CD8-positive, alpha-beta memory T cell (primary cell): ENCODE measurements at places on chromosomes 16 and 17.

GRCh38 chr17:18008496-18009268, 30.3 kb downstream of the ATPAF2 start:
- H3K27ac ChIP-seq = no peak overlapping the region
- H3K27me3 ChIP-seq = no peaks in the 10 kb centered on the region
- no peaks in the 10 kb centered on the region for H3K36me3 ChIP-seq
- H3K4me1 ChIP-seq = no peaks in the 10 kb centered on the region
- H3K4me3 ChIP-seq = no peak overlapping the region

DNA sequence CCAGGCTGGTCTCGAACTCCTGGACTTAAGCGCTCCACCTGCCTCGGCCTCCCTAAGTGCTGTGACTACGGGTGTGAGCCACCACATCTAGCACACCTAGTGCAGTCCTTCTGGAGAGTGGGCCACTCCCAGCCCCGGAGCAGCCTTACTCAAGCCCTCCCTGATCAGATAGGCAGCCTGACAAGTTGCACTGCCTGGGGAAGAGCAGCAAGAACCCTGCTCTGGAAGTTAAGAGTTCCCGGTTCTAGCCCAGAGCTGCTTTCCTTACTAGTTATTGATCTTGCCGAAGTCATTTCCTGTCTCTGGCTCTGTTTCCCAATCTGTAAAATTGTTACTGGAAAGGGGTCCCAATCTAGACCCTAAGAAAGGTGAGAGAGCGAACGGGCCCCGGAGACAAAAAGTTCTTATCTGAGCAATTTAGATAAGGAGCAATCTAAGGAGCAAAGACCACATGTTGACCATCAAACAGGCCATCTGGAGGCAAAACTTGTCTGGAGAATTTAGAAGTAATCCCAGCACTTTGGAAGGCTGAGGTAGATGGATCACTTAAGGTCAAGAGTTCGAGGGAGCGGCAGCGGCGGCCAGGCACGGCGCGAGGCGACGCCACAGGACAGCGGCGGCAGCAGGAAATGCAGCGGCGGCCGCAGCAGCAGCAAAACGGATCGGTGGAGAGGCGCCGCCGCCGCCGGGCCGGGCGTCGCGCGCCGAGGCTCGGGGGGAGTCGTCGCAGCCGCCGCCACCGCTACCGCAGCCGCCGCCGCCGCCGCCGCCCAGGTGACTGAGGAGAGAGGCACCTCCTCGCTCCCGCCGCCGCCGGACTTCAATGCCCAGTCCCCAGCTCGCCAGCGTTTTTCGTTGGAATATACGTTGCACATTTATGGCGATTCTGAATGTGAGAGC, 4.3 kb upstream of the NAGLU start:
- no peaks in the 10 kb centered on the region for H3K27me3 ChIP-seq
- no peaks in the 10 kb centered on the region for H3K36me3 ChIP-seq
- H3K4me1 ChIP-seq = peaks cover 44% of the 10 kb centered on the region
- peak overlapping the region; percentile 43 for H3K27ac ChIP-seq
- H3K4me3 ChIP-seq = peak overlapping the region; percentile 65
- DNase-seq = peak; percentile 59

DNA sequence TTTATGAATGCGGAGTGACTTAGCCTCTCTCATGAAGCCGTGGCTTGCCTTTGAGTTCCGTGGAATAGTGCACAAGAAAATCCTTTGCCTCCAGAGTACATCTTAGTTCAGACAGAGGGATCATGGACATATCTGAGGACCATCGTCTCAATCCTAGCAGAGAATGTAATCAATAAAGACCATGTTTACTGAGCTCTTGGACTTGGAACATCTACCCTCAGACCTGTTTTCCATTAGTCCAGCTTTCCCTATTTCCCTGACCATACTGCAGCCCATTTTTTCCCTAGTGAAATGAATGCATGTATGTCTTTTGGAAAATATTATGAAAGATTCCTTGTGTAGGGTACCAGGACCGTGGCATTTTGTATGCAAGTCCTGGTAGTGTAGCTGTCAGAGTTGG, 90.2 kb downstream of the PLCG2 start:
- no peak overlapping the region for H3K27ac ChIP-seq
- no peaks in the 10 kb centered on the region for H3K27me3 ChIP-seq
- DNase-seq = no peak

- no peaks in the 10 kb centered on the region for H3K27me3 ChIP-seq
- no peak overlapping the region for H3K27ac ChIP-seq
- H3K4me1 ChIP-seq = peaks cover 10% of the 10 kb centered on the region
- DNase-seq = no peak
- no peaks in the 10 kb centered on the region for H3K36me3 ChIP-seq
Observed at GRCh38 chr17:82696916-82697807, 1.3 kb downstream of the RAB40B start.

GRCh38 chr17:10316801-10317542, 55.8 kb downstream of the MYH13 start:
- no peak overlapping the region for H3K4me3 ChIP-seq
- H3K36me3 ChIP-seq = no peaks in the 10 kb centered on the region
- no peak overlapping the region for H3K27ac ChIP-seq
- peak; percentile 14 for DNase-seq
- H3K4me1 ChIP-seq = no peaks in the 10 kb centered on the region

DNA sequence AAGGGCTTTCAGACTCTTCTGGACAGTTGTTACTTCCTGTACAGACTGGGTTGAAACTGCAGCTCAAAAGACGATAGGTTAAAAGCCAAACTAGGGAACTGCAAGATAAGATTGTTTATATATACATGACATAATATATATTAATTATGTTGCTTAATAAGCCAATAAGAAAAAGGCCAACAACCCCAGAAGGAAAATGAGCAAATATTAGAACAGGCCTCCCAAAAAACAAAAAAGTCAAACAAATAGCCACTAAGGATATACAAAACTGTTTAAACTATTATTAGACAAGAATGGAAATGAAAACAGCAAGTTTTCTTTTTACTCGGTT, 495 bp upstream of the CMTR2 start:
- DNase-seq = no peak
- H3K4me1 ChIP-seq = peaks cover 19% of the 10 kb centered on the region
- no peak overlapping the region for H3K4me3 ChIP-seq
- H3K27ac ChIP-seq = no peak overlapping the region
- no peaks in the 10 kb centered on the region for H3K27me3 ChIP-seq
- peaks cover 22% of the 10 kb centered on the region for H3K36me3 ChIP-seq

GRCh38 chr16:77574867-77575624, 140.2 kb upstream of the ADAMTS18 start:
- H3K4me3 ChIP-seq = no peak overlapping the region
- no peak for DNase-seq
- H3K4me1 ChIP-seq = no peaks in the 10 kb centered on the region
- H3K27me3 ChIP-seq = no peaks in the 10 kb centered on the region
- no peak overlapping the region for H3K27ac ChIP-seq
- H3K36me3 ChIP-seq = no peaks in the 10 kb centered on the region

GRCh38 chr17:63963123-63963522, 9.6 kb downstream of the SCN4A start:
- no peaks in the 10 kb centered on the region for H3K27me3 ChIP-seq
- no peak overlapping the region for H3K4me3 ChIP-seq
- peaks cover 14% of the 10 kb centered on the region for H3K4me1 ChIP-seq
- H3K36me3 ChIP-seq = no peaks in the 10 kb centered on the region

- no peak overlapping the region for H3K27ac ChIP-seq
- DNase-seq = no peak
- no peaks in the 10 kb centered on the region for H3K36me3 ChIP-seq
- H3K27me3 ChIP-seq = no peaks in the 10 kb centered on the region
- no peak overlapping the region for H3K4me3 ChIP-seq
Observed at GRCh38 chr16:70610273-70611223, 35.8 kb upstream of the IL34 start.

DNA sequence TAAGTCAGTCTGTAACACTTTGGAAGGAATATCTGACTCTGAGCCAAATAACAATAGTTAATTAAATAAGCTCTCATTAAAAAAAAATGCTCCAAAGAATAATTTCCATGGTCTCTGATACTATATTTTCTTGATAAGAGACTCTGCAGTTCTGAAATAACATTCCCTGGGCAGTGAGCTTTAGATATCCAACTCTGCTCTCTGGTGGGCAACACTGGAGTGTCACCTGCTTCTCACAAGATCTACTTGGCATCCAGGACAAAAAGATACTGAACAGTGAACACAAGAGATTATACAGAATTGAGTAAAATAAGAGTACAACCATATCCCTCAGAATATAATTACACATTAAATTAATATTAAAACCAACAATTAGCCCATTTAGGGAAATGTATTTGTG, 13.7 kb downstream of the BLMH start:
- H3K36me3 ChIP-seq = peaks cover 30% of the 10 kb centered on the region
- H3K27me3 ChIP-seq = no peaks in the 10 kb centered on the region
- H3K4me3 ChIP-seq = no peak overlapping the region

- H3K4me1 ChIP-seq = peaks cover 8% of the 10 kb centered on the region
- no peak overlapping the region for H3K4me3 ChIP-seq
- no peak overlapping the region for H3K27ac ChIP-seq
- peaks cover 14% of the 10 kb centered on the region for H3K36me3 ChIP-seq
- no peak for DNase-seq
- no peaks in the 10 kb centered on the region for H3K27me3 ChIP-seq
Observed at GRCh38 chr17:67212231-67212630, 32.8 kb downstream of the HELZ start.

GRCh38 chr16:54431997-54432896, 145.7 kb upstream of the IRX3 start:
- H3K36me3 ChIP-seq = no peaks in the 10 kb centered on the region
- H3K27ac ChIP-seq = no peak overlapping the region
- H3K4me3 ChIP-seq = no peak overlapping the region
- DNase-seq = no peak
- no peaks in the 10 kb centered on the region for H3K4me1 ChIP-seq
